Amniotic stem cell (primary cell): ENCODE measurements at places on chromosomes 7 and 10.
A peak's percentile ranks its signal among the peaks of the same experiment; 100 is the strongest.

- DNase-seq, result no peak
These were observed 12.2 kb upstream of the SVIL start for GRCh38 chr10:29646960-29647461.

DNA sequence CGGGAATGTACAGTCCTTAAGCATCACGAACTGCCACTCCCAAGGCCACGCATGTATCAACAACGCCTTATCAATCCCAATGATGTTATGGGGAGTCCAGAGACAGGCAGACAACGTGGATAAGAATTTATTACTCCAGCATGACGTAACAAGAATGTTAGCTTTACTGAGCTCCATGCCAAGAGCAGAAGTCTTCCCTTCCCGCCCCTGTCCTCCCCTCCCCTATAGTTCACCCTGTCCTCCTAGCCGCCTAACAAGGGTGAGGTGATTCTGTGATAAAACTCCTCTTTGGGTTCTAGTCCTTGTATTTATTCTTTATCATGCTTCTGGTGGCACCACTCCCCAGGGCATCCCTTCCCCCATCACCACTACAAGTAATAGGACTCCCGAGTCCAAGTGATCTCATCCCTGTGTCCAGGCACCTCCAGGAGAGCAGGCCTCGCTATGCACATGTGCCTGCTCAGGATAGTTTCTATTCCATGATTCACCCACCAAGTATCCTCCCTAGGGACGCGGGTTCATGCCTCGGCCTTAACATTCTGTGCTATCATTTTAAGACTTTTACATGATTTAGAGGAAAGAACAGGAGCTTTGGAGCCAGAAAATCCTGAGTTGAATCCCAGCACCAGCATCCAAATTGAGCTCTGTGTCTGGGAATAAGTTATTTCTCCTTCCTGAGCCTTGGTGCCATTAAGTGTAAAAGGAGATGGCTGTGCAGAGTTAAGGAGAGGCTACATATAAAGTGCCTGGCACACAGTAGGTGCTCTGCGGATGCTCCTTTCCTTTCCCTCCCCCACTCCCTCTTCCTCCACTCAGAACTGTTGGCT is 15.4 kb downstream of the GSDME start:
- peak; percentile 86 for DNase-seq

DNA sequence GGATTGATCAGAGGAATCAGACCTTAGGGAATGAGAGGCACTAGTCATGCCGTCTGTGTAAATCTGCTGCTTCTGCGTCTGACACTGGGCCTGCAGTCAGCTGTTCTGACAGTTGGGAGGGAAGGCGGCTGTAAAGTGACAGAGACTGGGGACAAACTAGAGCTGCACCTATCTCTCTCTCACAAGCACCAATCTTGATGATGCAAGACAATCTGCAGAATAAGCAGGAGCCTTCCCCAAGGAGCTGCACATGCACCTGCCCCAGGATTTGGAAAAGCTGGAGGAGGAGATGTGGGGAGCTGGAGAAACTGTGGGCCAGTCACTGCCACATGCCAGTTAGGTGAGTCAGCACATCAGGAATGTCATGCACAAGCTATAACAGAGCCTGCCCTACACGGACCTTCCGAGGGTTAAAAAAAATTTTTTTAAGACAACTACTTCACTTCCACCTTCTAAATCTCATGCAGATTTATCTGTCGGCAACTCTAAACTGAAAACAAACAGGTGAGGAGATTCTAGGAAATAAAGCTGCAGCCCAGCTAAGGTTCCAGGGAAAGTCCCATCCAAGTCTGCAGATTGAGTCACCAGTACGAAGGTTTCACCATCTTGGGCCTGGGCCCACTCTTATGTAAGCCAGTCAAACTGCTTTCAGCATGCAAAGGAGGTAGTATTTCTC is 39.2 kb downstream of the ENO4 start:
- peak; percentile 20 for DNase-seq

DNA sequence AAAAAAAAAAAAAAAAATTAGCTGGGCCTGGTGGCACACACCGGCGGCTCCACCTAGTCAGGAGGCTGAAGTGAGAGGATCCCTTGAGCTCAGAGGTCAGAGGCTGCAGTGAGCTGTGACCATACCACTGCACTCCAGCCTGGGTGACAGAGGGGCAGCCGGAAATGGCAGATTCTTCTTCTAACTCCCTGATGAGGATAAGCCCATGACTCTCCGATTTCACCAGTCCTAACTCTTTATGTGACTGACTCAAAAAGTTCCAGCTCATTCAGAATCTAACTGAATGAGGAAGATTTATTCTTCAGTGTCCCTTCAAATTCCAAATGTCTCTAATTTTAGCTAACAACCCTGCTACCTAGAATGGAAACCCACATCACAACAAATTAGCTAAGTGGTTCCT is 4.2 kb downstream of the C10orf67 start:
- DNase-seq, result no peak

DNA sequence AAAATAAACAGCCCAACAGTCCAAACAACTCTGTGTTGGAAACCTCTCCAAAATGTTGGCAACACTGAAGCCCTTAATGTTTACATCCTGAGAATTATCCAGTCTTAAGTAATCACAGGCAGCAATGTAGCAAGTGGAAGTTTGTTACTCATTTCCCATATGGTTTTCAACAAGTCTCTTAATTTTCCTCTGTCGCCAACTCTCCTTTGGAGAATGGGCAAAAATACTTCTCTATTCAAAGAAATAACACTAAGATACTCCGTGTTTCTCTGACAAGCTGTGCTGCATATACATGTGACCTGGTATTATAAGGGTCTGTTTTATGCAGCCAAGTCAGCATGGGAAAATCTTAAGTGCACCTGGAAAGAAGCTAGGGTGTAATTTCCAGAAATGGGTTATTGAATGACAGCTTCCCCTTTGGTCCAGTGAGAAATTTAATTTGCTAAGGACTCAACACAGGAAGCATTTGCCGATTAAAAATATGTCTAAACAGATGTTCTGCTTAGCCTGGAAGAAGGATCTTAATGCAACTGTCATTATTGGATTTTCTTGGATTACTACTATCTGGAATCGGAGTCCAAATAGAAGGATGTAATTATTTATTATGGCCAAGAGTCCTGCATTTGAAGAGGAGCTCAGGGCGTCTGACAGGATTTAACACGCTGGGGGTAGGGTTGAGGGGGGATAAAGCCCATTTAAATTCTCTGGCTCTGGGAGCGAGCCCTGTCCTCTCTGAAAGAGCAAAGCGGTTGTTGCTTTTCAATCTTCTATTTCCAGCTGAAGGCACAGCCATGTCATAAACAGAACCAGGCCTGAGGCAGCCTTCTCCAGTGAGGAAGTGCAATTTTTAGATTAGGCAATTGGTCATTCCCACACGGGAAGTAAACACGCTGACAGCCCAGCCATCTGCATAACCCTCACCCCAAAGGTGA is 73.1 kb downstream of the TLL2 start:
- DNase-seq, result no peak

DNA sequence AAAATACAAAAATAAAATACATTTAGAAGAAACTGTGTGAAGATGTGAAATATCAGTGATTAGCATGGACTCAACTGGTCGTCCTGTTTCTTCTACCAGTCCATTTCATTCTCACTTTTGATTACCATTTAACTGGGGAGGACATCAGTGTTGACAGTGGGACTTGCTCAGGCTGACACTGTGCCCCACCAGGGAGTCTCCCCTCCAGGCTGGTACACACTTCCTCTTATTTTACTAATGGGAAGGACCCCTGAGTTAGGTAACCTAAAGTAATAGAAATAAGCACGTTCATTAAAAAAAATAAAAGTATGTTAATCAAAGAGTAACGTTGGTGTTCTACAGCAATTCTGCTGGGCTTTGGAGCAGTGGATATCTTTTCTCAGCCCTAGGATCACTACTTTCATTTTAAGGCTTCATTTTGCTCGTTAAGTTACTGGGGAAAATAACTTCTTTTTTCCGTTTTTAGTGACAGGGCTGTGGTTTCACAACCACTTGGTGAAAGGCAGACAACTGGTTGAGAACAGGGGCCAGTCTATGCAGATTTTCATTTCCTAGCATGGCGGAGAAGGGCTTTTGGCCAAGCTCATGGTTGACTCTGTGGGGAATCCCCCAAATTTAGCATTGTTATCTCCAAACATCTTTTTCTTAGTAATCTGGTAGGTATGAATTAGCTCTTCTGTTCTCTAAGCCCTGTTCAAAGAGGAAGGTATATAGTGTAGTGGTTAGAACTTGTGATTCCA is 2.1 kb downstream of the SNX10 start:
- no peak for DNase-seq

DNA sequence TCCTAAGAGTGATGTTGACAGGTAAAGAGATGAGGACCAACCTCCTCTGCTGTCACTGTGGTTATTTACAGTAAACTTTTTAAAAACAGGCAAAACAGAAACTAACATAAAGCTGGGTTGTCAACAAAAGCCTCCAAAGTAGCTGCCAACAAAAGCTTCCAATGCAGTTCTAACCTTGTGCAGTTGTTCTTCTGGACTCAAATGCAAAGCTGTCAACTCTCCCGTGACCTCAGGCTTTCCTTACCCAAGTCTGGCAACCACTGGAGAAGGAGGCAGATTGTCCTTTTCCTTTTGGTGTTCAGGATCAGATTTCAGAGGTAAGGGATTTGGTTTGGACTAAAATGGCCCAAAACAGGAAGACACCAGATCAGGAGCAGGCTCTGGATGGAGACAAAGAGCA is 63.1 kb downstream of the DLG5 start:
- DNase-seq, result no peak

- no peak for DNase-seq
These were observed 591.6 kb downstream of the REEP3 start for GRCh38 chr10:64112701-64113355.

DNA sequence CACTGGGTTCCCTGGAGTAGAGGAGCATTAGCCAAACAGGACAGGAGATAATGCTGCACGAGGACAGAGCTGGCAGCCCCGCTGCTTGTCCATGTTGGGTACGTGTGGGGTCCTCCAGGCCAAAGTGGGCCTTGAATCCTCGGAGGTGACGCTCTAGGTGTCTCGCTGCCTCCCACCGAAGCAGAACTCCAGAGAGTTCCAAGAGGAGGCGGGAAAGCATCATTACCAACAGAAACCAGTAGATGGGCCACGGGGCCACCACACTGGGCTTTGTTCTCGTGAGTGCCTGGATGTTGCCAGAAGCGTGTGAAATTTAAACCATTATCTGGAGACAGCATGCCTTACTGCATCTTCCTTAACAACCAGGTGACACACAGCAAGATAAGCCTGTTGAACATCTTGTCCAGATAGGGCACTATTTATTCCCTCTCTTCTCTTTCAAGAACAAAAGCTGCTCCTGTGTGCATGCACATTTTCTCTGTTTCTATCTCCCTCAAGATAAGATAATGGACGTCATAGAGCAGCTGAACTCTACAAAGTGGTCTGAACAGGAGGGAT is 56.8 kb downstream of the TNS3 start:
- no peak for DNase-seq

DNA sequence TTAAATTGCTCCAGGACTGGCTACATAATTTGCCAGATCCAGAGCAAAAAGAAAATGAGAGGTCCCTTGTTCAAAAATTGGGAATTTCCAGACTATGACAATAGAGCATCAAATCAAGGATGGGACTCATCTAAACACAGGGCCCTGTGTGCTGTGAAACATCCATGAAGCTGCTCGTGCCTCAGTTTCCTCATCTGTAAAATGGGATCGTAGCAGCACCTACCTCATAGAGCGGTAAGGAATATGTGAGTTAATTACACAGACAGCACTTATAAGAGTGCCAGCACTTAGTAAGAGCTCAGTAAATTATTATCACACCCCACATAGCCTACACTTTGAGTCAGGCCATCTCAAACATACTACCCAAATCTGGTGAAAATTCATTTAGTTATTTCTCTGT is 135.9 kb upstream of the RHEB start:
- DNase-seq, result no peak

DNA sequence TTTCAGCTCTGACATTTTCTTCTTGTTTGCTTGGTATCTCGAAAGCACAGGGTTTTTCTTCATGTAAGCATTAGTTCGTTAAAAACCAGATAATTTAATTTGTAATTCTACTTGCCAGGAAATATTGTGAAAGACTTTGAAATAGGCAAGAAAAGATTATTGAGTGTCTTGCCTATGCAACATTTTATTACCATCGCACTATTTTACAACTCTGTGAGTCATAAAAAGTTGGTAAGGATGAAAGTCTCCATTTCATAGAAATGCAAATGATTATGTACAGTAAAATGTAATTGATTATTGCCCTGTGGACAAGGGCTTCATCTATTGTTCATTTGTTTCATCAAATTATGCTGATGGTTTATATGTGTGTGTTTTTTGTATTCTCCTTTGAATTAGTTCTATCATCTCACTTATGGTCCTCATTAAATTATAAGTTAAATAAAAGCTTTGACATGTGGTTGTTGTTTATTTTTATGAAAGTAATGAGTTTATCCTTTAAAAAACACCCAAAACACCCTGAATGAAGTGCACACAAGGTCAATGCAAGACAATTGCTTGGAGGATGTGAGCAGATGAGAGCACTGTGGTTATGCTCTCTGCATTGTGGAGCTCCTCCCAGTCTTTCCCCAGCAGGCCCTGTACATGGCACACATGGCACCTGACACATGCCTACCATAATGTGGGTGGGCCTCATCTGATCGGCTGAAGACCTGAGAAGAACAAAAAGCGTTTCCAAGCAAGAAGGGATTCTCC is 230.8 kb downstream of the CXCL12 start:
- DNase-seq, result no peak

DNA sequence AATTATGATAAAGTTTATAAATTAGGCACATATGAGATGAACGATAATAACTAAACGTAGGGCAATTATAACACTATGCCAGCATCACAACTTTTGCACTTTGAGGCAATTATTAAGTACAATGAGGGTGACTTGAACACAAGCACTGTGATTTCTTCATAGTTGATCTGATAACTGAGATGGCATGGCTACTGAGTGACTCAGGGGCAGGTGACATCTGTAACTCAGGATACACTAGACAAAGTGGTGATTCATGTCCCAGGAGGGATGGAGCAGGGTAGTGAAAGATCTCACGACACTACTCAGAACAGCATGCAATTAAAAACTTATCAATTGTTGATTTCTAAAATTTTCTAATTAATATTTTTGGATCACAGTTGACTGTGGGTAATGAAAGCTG is 98.3 kb upstream of the ARHGAP21 start:
- no peak for DNase-seq

DNA sequence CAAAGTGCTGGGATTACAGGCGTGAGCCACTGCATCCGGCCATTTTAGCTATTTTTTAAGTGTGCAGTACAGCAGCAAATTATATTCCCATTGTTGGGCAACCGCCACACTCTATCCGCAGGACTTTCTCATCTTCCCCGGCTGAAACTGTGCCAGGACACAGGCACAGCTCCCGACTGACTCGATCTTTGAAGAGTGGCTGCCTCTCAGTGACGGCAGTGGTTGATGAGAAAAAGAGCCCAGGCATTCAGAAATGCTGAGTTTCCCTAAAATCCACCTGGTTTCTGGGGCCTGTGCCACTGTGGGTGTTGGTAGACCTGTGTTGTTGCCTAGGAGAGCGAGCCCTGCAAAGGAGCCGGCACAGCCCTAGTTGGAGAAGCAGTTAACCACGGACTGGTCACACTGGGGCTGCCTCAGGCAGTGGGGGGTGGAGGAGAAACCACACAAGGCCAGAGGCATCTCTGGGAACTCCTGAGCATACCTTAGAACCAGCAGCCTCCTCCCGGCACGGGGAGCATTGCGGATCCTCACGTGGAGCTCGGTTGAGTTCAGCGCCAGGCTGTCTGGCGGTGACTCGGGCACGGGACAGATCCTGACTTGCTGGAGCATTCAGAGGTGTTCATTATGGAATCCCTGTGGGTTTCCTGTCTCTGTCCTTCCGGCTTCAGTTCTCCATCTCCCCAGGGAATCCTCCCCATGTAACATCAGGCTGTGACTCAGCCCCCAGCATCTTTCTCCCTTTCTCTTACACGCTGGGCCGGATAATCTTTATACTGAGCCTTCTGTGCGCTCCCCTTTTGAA is 16.2 kb downstream of the PFKFB3 start:
- no peak for DNase-seq

- DNase-seq, result no peak
These were observed 36.3 kb downstream of the SMNDC1 start for GRCh38 chr10:110268442-110268841.
